ENCODE measurements at places on chromosomes 1 and 21. TPM values are rescaled to one million over a fixed set of nuclear protein-coding genes. Genes with fewer than 3 reads are reported as not detected.

SLFNL1 gene
- total RNA-seq = not detected

KCNE1 gene
- not detected for total RNA-seq

ARMH1 gene
- 0.54 TPM for total RNA-seq

CATSPERE gene
- total RNA-seq = not detected

IRF6 gene
- 0.16 TPM for total RNA-seq

OR2T35 gene
- not detected for total RNA-seq

MINDY1 gene
- 2.6 TPM for total RNA-seq

ANKRD34A gene
- 0.22 TPM for total RNA-seq
